Body of pancreas (tissue), 4 donors: ENCODE measurements at places on chromosomes 2 and 18. TPM values are rescaled to one million over a fixed set of nuclear protein-coding genes. Genes with fewer than 3 reads are reported as not detected.

DNA sequence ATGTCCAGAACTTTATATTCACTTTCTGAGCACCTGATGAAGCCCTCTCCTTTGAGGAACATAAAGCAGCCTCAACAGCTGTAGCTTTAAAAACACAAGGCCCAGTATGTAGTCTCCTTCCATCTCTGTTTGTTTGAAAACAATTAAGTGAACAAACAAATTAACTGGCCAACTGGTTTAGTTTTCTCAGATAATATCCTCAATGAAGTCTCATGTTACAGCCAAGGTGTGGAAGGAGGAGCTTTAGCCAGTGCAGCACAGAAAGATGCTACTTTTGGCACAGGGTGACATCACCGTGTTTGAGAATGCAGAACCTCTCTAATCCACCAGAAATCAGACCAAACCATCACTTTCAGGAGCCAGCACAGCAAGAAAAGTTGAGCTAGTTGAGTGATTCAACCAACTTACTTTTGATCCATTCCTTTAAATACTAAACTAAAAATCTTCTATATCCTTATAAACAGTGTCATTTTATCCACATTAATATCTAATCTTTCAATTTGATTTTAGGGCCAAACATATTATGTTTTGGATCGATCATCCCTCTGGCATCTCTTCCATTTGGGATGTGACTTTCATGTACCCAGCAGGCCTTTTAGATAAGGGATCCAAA, 488.7 kb downstream of the ARHGAP15 start:
- DNase-seq, result no peak

DNA sequence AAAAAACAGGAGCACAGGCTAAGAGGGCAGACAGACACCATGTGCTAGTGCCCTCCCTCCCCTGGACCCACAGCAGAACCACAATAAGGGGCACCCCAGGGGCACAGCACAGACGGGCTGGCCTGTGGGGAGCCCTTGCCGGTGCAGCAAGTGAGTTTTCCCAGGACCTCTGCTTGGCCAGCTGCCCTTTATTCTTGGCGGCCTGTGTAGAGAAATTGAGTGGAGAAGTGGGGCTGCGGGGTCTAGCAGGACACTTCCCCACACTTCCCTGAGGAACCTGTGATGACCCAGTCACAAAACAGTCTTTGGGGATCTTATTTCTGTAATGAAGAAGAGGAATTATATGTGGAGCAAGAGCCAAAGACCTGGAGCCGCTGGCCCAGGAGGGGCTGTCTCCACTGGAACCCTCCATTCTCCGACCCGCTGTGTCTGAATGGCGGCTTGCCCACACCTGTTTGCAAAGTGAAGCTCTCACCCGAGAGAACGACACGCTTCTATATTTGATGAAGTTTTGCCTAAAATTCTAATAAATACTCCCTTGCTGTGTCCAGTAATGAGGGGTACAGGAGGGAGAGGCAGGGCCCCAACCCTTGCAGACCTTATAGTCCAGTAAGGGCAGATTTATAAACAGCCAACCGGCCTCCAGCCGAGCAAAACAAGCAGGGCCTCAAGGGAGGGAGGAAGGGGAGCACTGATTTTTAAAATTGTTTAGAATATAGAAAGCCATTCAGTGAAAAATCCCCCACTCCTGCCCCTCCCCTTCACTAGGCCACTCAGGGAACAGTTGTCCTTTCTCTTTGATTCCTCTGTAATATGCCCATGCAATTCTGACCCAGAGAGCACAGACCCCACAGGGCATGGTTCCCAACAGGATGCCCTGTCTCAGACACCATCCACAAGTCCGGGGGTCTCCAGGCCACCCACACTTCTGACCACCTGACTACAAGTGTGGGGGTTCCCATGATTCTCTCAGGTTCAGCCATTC, 44.7 kb upstream of the SNED1 start:
- DNase-seq, result peak; percentile 3

Gene FSHR
- total RNA-seq, result not detected

- DNase-seq, result no peak
These were observed 93.0 kb downstream of the COMMD1 start for GRCh38 chr2:61998426-61998825.

- no peak for DNase-seq
These were observed 43.9 kb downstream of the MEIS1 start for GRCh38 chr2:66478731-66479316.

DNA sequence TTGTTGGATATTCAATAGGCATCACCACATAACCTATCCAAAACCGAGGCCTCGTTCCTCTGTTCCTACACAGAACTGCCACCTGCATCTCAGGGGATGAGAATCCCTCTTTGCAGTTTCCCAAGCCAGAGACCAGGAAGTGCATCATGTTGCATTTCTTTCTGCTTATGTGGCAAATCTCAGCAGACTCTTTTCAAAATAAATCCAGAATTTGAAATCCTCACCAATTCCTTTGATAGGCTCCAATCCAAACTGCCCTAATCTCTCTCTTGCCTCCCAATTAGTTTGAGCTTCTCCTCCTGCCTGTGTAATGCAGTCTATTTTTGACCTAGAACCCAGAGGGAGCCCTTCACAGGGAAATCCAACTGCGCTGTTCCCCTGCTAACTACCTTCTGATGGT, 215.5 kb downstream of the RNF144A start:
- no peak for DNase-seq

- DNase-seq, result no peak
These were observed 7.9 kb upstream of the PDCL3 start for GRCh38 chr2:100554798-100555407.

DNA sequence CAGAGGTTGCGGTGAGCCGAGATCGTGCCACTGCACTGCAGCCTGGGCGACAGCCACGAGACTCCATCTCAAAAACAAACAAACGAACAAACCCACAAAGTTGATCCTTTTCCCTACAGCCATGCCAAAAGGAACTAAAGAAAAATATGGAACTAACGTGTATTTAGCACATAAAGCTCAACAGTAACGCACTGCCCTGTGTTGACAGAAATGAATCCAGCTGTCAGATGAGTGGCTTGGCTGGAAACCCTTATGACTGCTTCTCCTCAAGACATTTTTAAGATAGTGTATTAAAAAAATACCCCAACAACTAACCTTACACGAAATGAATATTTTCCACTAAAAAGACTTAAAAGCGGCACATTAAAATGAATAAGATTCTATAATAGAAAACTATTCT, 62.9 kb upstream of the TUBA3E start:
- DNase-seq, result no peak

DNA sequence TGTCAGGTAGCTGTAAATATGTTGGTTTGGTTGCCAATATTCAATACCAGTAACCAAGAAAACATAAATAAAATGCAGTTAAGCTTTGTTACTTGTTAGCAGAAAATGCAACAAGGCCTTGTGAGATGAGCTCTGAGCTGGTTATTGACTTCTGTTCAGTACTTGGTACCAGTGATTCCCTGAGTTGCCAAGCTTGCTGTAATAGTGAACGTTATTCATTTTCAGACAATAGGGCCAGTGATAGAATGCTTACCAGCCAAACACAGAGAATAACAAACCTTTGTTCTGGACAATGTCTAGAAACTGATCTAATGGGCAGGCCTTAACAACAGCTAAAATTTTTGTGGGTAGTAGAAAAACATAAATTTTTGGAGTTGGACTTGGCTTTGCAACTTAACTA, 29.5 kb downstream of the RASGRP3 start:
- no peak for DNase-seq

Gene PLB1
- 12.9 TPM for total RNA-seq

GRCh38 chr2:16522031-16522831, 143.4 kb downstream of the CYRIA start:
- DNase-seq, result no peak

Gene GPR55
- not detected for total RNA-seq

DNA sequence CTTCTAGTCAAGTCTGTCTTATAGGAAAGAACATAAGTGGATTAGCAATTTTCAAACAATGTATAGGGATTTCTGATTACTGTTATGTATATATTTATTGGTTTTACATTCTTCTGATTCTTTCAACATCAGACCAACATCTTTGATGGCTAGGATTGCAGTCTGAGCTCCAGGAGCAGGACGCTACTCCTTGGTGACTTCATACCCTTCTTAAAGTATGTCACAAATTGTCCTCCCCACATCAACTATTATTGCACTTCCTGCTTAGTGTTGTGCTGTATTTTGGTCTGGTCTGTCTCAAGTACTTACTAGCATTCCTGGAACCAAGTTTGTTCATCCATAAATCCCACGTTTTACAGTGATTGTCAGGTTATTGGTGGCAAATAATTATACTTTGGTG, 49.0 kb downstream of the MAP2 start:
- DNase-seq, result no peak

DNA sequence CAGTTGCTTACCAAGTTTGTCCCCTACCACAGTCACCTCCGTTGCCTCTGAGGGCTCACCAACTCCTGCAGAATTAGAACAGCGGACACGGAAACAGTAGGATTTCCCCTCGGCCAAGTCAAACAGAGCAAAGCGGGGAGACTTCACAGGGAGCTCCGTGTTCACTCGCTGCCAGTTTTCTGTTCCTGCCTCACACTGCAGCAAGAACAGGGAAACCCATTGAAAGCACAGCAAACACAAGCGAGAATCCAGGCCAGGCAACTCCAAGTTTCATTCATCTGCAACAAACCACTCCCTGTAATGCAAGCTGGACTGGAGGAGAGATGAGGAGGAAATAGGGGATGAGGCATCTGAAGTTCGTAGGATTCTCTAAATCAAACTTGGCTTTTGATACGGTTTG, 84.2 kb downstream of the MYOM1 start:
- DNase-seq, result no peak
